SW480 (cell line): ENCODE measurements at places on chromosomes 12 and 14.
A peak's percentile ranks its signal among the peaks of the same experiment; 100 is the strongest.

DNA sequence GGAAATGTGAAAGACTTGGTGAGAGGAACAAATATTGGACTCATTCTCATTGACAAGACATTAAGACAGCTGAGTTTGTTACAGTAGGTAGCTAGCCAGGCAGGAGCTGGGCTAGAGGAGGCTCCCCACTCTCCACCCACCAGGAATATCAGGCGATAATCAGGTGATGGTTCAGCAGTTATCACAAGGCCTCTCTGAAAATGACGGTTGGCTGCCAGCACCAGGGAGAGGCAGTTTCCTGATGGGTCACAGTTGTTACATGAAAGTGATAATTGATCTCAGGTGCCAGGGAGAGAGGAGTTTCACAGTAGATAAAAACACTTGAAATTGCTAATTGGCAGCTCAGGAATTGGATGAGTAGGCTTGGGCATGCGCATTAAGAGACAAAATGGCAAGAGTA is 116.5 kb downstream of the TMTC2 start:
- no peak for DNase-seq

DNA sequence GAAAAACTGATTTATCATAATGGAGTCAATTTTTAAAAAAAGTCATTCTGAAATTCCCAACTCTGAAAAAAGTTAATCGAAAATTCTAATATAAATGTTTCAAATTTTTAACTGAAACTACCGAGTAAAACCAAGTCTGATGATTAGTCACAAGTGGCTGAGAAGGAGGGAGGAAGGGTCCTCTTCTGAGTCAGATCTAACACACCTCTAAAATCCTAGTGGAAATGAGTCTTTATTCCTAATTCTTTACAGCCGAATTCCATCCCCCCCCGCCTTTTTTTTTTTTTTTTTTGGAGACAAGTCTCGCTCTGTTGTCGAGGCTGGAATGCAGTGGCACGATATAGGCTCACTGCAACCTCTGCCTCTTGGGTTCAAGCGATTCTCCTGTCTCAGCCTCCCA is 37.9 kb downstream of the RAD9B start:
- DNase-seq, result no peak

DNA sequence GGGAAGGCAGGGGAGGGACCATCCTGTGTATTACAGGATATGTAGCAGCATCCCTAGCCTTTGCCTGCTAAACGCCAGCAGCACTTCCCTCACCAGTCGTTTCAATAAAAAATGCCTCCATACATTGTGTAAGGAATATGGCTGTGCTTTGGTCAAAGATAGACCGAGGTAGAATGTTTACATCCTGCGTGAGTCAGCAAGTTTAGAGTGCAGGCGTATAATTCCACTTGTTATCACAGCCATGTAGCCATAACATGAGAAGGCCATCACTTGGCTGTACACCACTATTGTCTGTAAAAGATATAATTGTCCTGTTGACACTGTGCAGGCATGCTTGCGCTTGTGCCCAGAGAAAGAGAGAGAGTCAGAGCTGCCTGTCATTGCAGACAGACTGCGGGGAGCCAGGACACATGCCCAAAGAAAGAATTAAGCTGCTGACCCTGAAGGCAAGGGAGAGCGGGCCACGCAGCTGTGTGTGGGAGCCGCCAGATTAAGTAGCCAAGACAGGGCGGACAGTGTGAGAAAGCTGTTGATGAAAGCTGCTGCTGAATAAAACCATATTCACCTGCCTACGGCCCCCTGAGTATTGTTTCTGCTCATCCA is 68.4 kb downstream of the CRACR2A start:
- no peak for DNase-seq

- DNase-seq, result peak; percentile 44
Observed at GRCh38 chr14:103393676-103394626, 8.7 kb downstream of the MARK3 start.

DNA sequence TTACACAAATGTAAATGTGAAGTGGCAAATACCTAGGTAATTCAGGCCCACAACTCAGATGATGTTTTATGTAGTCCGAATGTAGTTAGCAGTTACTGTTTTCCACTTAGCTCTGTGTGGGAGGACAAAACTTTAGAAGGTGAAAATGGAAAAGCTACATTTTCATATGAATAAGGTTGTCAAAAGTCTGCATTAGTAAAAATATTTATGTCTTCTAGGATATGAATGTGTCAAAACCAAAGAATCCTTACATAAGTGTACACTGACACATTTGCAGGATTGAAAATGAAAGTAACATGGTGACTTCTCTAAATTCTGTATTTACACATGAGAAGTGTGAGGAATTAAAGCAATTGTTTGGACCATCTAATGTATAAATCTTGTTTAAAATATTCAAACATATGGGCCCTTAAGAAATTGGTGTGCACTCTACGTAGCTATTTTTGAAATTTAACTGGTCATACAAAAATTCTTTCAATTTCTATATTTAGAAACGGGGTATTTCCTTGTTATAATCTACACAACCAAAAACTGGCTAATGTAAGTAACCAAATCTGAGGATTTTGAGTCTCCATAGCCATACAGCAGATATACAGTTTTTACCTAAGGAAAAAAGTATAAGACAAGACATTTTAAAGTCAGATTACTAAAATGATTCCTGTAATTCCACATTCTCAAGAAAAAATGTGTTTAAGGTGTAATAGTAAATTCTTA is 5.4 kb downstream of the CDKN1B start:
- DNase-seq, result peak; percentile 56

DNA sequence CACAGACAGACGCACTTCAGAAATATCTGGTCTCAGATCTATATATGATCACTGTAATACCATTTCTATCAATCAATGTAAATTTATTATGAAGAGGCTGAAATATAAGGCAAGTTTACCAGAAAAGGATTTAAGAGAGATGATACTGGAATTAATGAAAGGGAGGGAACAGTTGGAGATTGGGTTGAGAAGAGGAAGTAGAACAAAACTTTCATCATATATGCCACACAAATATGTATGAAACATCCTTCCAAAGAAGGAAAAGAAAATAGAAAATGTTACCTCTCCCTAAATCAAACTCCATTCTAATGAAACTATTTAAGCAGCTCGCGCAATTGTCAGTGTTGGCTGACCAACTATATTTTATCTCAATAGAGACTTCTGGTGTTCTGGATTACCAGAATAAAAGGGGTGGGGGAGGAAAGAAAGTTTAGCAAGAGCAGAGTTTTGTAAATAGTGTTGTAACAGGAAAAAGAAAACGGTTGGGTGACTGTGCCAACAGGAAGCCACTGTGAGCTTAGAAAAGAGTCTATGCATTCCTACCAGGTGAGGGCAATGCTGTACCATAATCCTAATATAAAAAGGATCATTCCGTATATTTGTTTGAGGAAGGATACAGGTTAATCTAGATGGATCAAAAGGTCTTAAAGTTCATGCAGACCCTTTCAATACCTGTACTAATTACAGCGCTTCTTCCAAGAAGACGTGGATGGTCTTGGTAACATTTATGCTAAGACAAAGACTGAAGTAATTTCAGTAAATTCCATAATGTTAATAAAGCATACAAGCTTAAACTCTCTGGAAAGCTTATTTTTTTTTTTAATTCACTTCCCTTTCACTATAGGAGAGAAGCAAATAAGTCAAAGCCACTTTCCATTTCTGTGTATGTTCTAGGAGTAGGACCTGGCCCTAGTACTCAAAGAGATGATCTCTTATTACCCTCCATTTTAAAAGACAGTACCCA is 14.5 kb upstream of the LLPH start:
- peak; percentile 31 for DNase-seq

DNA sequence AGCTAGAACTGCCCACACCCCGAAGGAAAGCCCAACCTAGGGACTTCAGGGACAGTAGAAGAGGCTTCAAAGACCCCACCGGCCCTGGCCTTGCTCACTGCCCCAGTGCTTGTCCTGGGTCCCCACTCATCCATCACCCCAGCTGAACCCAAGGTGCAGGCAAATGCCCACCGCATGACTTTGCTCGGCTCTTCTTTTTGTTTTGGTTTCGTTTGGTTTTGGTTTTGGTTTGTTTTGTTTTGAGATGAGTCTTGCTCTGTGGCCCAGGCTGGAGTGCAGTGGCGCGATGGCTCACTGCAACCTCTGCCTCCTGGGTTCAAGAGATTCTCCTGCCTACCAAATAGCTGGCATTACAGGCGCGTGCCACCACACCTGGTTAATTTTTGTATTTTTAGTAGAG is 9.0 kb downstream of the CCDC85C start:
- DNase-seq, result no peak

DNA sequence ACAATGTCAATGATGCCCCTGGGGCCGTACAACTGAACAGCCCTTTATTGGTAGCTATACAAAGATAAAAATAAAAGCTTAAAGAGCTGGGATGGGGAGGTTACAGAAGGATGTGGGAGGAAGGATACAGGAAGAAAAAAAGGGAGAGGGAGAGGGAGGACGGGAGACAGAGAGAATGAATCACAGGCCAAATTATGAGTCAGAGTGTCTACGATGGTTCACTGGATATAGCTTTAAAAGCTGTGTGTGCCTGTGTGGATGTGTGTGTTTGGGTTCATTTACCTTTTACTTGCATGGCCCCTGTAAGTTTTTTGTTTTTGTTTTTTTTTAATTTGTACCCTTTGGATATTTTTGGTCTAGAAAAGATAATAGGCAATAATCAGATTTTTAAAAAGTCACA is 111.9 kb downstream of the CCDC60 start:
- peak; percentile 26 for DNase-seq

DNA sequence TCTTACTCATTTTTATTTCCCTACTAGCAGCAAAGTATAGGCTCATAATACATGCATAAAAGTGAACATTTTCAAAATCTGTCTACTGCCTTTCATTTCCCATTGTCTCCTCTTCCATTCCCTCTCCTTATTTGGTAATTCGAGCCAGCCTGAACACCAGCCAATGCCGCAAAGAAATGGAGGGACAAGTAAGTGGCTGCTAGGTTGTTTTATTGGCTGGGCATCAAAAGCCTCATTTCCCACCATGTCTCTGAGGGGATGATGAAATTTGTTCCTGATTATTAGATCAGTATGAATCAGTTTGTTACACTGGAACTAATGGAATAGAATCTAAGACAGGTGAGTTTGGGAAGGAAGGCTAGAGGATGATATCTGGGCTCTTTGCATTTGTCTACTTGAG is 143.5 kb downstream of the KCNA5 start:
- DNase-seq, result no peak

DNA sequence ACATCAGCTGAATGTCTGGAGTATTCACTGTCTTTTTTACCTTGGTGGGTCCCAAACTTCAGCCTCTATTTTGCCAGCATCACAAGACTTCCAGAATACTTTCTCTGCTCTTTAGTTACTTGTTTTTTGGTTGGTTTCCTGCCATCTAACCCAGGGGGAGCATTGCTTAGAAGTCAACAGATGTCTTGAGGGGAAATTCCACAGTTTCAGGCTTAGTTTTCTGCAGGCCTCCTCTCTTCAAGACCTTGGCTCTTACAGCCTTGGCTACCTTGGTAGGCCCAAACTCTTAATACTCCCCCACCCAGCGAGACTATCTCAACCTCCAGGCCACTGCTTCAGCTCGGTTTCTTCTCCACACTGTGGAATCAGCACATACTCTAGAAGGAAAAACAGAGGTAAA is 41.7 kb downstream of the NEDD1 start:
- no peak for DNase-seq

GRCh38 chr12:6613776-6614512 is 6.8 kb upstream of the CHD4 start:
- DNase-seq, result peak; percentile 100

DNA sequence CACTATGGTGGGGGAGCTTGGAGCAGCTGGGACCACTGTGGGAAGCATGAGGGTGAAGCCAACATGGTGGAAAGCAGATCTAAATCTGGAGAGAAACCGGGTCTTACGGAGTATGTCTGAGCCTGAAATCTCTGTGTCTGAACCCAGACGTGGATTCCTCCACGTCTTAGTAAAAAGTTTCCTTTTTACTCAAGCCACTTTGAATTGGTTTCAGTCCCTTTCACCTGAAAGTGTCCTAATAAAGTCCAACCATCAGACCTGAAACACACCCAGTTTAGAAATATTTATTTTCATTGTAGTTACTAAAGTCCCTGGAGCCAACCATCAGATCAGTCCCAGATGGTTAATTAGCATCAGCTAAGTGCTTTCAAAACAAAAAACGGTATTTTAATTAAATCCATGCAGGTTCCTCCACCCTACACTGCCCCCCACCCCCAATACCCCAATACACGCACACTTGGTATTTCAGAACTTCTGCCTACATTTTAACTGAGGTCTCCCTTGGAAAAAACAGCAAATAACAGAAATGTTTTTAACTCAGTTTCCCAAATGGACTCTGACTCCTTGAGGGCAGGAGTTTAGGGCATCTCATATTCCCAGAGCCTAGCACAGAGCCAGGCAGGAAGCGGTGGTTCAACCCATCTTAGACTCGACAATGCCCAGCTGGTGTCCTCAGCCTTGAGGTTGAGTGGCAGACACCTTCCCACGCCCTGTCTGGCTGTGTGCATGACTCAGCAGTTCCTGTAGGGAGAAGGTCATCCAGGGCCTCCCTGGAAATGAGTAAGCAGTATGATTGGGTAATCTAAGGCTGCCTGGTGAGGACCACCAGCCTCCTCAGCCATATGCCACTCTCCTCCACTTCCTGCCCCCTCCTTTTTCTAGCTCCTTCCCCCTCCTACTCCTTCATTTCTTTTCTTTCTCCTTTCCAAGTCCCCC is 175.8 kb downstream of the TTC8 start:
- peak; percentile 78 for DNase-seq

GRCh38 chr12:113165521-113166450 is 16.3 kb downstream of the CFAP73 start:
- no peak for DNase-seq

DNA sequence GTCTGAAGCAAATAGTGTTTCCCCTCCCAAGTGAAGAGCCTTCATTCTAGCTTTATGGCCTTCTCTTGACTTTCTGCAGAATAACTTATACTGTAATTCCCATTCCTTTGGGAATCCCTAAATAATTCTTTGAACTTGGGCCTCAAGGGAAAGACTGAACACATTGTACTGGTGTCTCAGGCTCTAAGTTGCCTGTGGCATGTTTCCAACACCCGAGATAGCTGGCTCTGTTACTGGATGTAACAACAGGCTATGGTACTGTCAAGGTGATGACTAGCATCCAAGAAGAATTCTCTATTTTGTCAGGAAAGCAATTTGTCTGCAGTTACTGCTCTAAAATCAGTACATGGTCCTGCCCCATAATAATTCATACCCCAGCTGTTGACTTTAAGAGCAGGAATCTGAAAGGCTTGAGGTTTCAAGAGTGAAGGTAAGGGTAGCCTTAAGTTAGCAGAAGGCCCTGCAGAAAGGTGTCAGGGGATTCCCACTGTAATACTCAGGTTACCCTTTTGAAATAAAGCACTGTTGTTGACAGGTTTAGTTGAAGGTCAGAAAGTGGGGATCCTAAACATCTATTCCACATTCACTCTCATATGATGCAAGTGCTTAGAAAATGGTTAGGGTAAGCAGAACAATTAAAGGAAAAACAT is 5.2 kb downstream of the GPX2 start:
- DNase-seq, result no peak

DNA sequence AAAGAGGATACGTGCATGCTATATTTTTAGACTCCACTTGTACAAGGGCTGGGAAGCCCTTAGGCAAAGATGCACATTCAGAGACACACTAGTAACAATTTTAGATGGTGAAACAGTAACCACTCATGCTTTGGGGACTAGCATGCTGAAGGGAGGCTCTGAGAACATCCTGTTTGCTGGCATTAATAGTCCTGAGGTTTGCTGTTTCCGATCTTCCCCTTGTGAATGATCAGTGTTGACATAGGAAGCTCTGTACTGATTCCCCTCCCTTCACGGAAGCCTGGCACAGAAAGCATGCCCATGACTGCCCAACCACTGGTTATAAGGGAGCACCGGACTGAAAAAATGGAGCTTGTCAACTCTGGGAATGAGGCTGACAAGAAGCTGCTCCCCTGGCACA is 164.6 kb downstream of the GCH1 start:
- DNase-seq, result peak; percentile 8

GRCh38 chr12:13253966-13254760 is 57.6 kb downstream of the EMP1 start:
- no peak for DNase-seq
